Naive B cell (primary cell): ENCODE measurements at places on chromosomes 6 and 20. TPM values are rescaled to one million over a fixed set of nuclear protein-coding genes. Genes with fewer than 3 reads are reported as not detected.

Gene GMPR
- 1.1 TPM for polyA plus RNA-seq

Gene SNAI1
- 0.65 TPM for polyA plus RNA-seq

Gene AHCY
- 33.9 TPM for polyA plus RNA-seq

DNA sequence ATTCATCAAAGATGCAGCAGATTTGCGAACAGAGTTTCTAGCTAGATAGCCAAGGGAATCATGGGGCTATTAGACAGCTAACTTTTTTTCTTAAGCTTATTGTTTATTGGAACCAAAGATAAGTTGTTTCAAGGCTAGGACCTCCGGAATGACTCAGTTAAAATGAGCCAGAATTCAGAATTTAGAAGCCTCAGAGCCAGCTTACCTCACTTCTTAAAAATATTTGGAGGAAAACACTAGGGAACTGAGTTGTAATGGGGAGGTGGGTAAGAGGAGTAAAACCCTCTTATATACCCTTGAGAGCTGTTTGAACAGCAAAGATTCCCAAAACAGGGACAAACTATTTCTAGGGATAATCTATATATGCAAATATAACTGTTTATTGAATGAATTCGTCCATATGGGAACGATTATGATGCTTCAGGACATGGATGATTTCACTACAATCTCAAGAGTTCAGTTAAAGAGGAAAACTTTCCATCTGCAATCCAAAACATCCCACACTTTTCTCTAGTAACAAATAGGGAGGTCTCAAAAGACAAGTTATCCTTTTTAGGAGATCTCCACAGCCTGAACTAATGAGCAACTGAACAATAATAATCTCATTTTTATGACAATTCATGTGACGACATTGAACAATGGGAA lies 12.6 kb upstream of the CARMIL1 start:
- H3K4me1 ChIP-seq = no peaks in the 10 kb centered on the region
- no peaks in the 10 kb centered on the region for H3K27me3 ChIP-seq
- no peaks in the 10 kb centered on the region for H3K36me3 ChIP-seq
- no peak overlapping the region for H3K4me3 ChIP-seq
- H3K27ac ChIP-seq = no peak overlapping the region

DNA sequence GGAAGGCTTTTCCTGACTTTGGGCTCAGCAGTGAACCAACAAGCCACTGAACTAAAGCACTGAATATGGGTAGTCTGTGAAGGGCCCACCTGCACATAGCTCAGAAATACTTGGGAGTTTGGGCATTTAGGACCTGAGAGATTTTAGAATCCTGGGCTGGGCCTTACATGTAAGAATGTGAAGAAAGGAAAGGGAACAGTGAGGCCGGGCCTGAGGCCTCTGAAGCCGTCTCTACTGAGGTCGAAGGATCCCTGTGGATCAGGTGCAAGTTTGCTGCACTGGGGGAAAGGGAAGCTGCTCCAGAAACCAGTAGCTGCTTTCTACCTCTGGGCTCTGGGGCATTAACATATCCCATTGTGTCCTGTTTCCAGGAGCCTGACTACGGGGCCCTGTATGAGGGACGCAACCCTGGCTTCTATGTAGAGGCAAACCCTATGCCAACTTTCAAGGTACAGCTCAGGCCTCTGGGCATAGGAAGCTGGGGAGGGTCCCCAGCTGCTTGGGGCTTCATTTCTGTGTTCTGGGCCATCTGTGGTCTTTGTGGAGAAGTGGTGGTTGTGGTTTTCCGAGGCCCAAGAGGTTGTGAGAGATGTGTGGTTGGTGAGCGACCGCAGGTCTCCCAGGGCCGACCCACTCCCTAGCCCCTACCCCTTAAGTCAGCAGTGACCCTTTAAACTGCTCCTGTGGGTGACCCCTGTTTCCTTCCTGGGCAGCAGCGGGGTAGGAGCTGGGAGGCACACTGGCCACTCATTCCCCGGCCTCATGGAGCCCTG lies 30.3 kb downstream of the PLCG1 start:
- no peak for DNase-seq
- no peak overlapping the region for H3K27ac ChIP-seq
- H3K4me1 ChIP-seq = peaks cover 15% of the 10 kb centered on the region
- H3K4me3 ChIP-seq = no peak overlapping the region
- peaks cover 32% of the 10 kb centered on the region for H3K36me3 ChIP-seq
- H3K27me3 ChIP-seq = peaks cover 33% of the 10 kb centered on the region

- no peak overlapping the region for H3K4me3 ChIP-seq
- no peak for DNase-seq
- no peaks in the 10 kb centered on the region for H3K36me3 ChIP-seq
- H3K4me1 ChIP-seq = no peaks in the 10 kb centered on the region
- H3K27ac ChIP-seq = no peak overlapping the region
- H3K27me3 ChIP-seq = no peaks in the 10 kb centered on the region
Observed at GRCh38 chr6:136343700-136344099, 54.1 kb upstream of the BCLAF1 start.

GRCh38 chr20:20399531-20400500 lies 31.9 kb downstream of the INSM1 start:
- H3K4me1 ChIP-seq = no peaks in the 10 kb centered on the region
- H3K36me3 ChIP-seq = peaks cover 7% of the 10 kb centered on the region
- H3K27ac ChIP-seq = no peak overlapping the region
- H3K27me3 ChIP-seq = no peaks in the 10 kb centered on the region
- DNase-seq = no peak
- no peak overlapping the region for H3K4me3 ChIP-seq

DNA sequence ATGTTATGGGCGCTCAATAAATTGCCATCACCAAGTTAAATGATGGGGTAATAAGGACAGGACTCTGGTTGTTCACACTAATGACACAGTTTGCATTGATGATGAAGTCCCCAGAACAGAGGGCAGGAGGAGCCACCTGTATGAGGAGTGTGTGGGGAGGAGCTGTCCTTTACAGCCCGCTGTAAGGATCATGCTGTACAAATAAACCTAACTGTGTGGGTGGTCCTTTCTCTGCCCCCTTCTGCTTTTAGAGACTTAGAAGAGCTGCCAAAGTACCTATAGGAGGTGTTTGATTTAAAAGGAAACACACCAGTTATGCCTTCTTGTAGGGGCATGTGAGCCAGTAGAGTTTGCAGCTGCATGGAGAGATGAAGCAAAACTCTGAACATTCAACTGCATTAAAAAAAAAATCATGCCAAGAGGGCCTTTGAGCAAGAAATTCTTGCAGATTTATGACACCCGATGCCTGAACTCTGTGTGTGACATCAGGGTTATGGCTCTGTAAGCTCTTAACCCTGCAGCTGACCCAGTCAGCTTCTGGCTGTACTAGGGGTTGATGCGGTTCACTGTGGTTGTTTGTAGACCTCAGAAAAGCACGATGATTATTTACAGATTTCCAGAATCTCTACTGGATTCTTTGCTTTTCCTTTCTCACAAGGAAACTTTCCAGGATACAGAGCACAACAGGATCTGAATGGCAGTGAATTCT lies 67.4 kb downstream of the UST start:
- peaks cover 28% of the 10 kb centered on the region for H3K4me1 ChIP-seq
- no peaks in the 10 kb centered on the region for H3K27me3 ChIP-seq
- H3K4me3 ChIP-seq = no peak overlapping the region
- DNase-seq = no peak

GRCh38 chr6:113048741-113049140 lies 701.6 kb downstream of the RFPL4B start:
- no peak overlapping the region for H3K27ac ChIP-seq
- peaks cover 5% of the 10 kb centered on the region for H3K4me1 ChIP-seq

DNA sequence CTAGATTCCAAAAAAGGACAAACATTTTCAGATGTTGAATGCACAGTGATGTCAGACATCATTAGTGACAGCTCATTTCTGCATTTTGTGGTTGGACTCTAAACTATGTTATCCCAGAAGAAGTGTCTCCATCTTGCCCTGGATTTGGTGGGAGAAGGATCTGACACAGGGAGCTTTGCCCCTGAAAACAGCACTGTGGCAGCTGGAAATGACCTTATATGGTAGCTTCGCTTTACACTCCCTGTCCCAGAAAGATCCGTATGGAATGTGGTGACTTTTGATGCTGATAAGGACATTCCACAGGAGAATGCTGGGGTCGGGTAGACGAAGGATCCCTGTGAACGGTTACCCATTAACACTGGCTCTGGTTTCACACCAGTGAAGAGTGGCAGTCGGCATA lies 87.2 kb upstream of the EDN1 start:
- peaks cover 8% of the 10 kb centered on the region for H3K27me3 ChIP-seq
- peaks cover 3% of the 10 kb centered on the region for H3K36me3 ChIP-seq
- H3K4me3 ChIP-seq = no peak overlapping the region
- DNase-seq = no peak
- H3K27ac ChIP-seq = no peak overlapping the region
